Germinal center (tissue), 1 donor: ENCODE measurements at places on chromosomes 11 and 22.

DNA sequence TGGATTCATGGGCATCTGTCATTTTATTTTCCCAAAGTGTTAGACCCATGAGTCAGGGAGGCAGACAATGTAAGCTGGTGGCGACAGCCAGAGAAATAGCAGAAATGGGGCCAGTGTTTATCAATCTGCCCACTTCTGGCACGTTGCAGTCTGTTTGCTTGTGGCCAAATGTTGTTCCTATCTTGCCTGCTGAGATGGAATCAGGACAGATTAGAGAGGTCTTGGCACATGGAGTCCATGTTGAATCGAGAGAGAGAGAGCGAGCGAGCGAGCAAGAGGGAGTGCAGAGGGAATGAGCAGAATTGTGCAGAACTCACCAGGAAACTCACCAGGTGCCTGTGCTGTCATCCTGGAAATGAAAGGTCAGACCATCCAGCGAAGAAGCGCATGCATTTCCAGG, 21.9 kb upstream of the PARVG start:
- no peak for DNase-seq

GRCh38 chr11:45616802-45617549, 48.4 kb downstream of the CHST1 start:
- no peak for DNase-seq

- no peak for DNase-seq
Observed at GRCh38 chr22:48841881-48842582, 985.6 kb downstream of the BRD1 start.

- DNase-seq = peak; percentile 81
Observed at GRCh38 chr11:62905927-62906531, 15.1 kb downstream of the CHRM1 start.

DNA sequence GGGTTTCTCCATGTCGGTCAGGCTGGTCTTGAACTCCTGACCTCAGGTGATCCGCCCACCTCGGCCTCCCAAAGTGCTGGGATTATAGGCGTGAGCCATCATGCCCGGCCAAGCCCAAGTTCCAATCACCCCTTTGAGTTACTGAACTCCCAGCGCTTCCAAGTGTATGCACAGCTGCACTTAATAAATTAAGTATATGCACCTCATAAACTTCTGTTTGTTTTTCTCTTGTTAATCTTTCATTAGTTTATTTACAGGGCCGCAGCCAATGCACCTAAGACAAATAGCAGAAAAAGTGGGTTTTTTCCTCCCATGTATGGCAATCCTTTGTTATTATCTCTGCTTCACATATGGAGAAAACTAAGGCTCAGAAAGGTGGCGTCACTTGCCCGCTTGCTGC, 21.3 kb downstream of the SYN3 start:
- DNase-seq = no peak

GRCh38 chr22:47225931-47226633, 463.6 kb downstream of the TBC1D22A start:
- DNase-seq = no peak

DNA sequence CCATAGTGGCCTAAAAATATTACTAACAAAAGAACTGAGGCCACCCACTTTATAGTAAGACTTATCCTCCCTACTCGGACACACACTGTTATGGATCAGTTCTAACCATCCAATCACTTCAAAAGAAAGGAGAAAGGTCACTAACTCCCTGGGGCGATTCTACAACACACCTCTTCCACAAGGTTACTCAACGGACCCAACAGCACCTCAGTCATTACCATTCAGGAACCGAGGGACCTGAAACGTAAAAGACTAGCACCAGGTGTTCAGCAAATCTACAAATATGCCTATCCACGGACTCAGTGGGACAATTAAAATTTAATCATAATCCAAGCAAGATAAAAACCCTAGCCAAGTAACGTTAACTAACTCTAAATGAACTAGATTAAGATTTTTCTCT, 1.6 kb downstream of the HNRNPUL2 start:
- DNase-seq = no peak

DNA sequence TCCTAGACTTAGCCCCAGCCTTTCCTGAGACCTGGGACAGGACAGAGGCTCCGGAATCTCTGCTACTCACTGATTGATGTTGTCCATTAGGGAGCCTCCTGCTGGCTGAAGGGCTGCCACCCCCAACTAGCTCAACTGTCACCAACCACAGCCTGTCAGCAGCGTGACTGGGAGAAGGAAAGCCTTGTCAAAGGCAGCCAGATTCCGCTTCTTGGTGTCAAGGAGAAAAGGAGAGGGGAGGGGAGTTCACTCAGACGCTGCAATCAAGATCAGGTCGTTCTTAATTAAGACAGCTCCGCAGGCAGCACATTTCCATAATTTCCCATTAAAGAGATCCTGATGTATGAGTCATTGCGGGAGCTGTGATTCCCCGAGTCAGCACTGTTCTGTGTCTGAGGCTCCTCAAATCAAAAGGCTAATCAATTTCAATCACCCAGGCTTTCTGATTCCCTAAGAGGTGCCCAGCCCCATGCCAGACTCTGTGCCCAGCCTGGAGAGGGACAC, 152.8 kb upstream of the ZBED5 start:
- no peak for DNase-seq

- no peak for DNase-seq
Observed at GRCh38 chr11:8383227-8383626, 119.5 kb upstream of the LMO1 start.

DNA sequence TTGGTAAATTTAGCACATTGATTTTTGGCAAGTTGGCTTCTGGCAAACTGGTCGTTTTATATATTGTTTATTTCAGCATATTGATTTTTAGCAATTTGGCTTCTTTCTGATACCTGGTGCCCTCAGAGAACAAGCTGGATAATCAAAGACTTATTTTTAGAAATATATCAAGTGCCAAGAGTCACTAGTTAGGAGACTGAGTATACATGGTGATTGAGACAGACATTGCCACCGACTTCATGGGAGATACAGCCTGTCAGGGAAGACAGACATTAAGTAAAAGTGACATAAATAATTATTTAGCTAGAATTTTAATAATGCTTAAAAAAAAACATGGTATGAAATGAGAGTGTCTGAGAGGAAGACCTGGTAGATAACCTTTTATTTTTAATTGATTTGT, 242.3 kb upstream of the MTNR1B start:
- no peak for DNase-seq

GRCh38 chr11:4071914-4072313, 22.7 kb upstream of the RRM1 start:
- no peak for DNase-seq

- DNase-seq = no peak
Observed at GRCh38 chr11:79242616-79243015, 198.2 kb downstream of the TENM4 start.

DNA sequence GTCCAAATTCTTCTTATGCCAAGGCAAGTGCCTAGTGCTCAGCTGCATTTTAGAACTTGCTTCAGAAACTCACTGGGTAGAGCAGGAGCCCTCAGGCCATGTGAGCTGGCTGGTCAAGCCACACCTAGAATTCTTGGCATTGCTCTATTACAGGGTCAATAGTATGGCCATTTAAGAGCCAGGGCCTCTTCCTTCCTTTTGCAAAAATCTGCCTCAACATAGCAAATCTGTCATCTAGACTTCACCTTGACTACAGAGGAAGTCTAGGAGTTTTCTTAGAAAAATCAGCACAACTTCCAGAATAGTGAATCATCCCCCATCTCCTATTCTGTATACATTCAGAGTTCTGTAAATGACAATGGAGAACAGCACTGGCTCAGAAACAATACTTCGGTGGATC, 112.0 kb upstream of the TTC12 start:
- no peak for DNase-seq

GRCh38 chr22:35064664-35065063, 1.3 kb upstream of the ISX start:
- no peak for DNase-seq

GRCh38 chr11:108278546-108278945, 55.7 kb downstream of the ATM start:
- DNase-seq = no peak

GRCh38 chr11:58784995-58785394, 53.3 kb upstream of the GLYAT start:
- no peak for DNase-seq

- no peak for DNase-seq
Observed at GRCh38 chr11:120805960-120806555, 217.8 kb upstream of the TBCEL start.
